ENCODE measurements at places on chromosomes 1 and 21. TPM values are rescaled to one million over a fixed set of nuclear protein-coding genes. Genes with fewer than 3 reads are reported as not detected.
A peak's percentile ranks its signal among the peaks of the same experiment; 100 is the strongest.

DNA sequence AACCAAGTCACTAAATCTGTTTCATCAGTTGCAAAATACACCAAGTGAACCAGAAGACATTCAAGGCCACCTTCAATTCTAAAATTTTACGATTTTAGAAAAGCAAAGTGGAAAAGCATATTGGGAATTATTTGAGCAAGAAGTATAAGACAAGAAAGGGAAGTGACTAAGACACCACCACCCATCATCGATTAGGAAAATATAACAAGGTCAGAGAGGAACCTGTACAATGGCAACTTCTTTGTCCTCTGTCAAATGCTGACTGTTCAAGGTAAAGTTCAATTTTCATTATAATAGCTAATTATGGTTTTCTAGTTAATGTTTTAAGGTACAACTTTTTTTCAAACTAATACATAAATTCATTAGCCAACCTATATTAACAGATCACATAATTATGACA lies 10.8 kb downstream of the FRRS1 start:
- no peak for DNase-seq

GRCh38 chr1:110554871-110555801 lies 36.2 kb upstream of the KCNA10 start:
- DNase-seq = no peak

DNA sequence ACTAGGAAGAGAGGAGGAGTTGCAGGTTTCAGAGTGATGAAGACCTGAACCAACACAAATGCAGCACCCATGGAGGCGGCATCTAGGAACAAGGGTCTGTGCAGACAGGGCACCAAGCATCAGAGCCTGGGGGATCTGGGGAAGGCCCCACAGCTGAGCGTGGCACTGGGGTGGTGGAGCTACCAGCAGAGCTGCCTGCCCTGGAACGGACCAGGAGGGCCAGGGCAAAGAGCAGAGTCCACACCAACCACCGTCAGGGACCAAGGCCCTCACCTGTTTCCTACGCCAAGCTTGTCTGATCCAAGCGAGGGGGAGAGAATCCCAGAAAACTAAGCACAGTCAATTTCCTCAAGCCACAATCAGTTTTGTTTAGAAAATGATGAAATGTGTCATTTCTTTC lies 79.0 kb upstream of the SYT6 start:
- no peak for DNase-seq

DNA sequence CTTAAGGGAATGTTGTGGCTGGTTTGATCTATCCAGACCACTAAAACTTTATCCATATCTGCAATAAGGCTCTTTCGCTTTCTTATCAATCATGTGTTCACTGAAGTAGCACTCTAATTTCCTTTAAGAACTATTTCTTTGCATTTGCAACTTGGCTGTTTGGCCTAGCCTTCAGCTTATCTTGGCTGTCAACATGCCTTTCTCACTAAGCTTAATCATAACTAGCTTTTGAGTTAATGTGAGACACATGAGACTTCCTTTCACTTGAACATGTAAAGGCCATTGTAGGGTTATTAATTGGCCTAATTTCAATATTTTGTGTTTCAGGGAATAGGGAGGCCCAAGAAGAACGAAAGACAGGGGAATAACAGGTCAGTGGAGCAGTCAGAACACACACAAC lies 124.7 kb downstream of the TNFSF18 start:
- DNase-seq = no peak

GRCh38 chr1:168959382-168959781 lies 147.1 kb upstream of the ATP1B1 start:
- DNase-seq = no peak

DNA sequence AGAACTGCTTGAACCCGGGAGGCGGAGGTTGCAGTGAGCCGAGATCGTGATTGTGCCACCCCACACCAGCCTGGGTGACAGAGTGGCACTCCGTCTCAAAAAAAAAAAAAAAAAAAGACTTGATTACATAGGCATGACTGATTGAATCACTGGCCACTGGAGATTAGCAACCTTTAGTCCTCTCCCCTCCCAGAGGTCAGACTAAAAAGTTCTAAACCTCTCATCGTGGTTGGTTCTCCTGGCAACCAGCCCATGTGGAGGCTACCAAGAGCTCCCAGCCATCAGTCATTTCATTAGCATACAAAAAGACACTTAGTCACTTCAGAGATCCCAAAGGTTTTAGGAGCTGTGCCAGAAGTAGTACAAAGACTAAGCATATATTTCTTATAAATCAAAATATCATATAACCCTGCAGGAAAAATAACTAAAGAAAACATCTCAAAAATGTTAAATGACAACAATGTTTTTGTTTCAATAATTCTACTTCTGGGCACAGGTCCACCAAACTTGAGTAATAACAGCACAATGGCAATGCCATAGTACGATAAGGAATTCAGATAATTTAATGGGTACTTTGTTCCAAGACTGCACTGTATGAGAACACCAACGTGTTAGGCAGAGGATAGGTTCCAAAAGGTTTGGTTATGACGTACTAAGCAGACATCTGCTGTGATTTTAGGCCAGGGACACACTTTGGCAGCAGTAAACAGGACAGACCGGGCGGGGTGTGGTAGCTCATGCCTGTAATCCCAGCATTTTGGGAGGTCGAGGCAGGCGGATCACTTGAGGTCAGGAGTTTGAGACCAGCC lies 18.1 kb downstream of the USP48 start:
- peak; percentile 76 for DNase-seq

- no peak for DNase-seq
Measured at GRCh38 chr1:114428083-114428754, 82.8 kb downstream of the TRIM33 start.

GRCh38 chr1:25697435-25698217 lies 81.0 kb downstream of the MAN1C1 start:
- DNase-seq = no peak

DNA sequence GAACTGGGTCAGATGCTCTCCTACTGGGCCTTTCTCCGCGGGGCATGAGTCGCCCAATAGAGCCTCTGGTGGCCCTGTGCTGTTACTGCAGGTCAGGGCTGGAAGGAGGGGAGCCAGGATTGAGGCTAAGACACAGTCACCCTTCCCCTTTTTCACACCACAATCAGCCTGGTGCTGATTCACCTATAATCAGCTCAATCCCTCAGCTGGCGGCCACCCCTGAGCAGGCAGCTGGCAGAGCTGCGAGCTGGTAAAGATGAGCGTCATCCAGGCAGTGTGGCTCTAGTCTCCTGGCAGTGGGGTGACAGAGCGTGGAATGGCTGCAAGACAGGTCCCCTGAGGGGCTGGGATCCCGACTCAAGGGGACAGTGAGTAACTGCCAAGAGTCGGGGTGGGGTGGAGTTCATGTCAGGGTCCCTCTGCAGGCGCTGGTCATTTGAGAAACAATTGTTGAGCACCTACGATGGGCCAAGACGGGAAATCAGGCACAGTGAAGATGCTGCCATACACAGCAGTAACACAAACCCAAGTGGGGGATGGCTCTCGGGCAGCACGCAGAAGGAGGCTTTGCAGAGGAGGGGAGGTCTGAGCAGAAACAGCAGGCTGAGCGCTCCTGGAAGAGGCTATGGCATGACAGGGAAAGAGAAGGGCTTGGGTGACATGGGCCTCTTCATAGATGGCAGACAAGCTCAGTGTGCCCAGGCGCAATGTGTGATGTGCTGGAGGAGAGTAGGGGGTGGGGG lies 21.8 kb downstream of the ATF3 start:
- no peak for DNase-seq

DNA sequence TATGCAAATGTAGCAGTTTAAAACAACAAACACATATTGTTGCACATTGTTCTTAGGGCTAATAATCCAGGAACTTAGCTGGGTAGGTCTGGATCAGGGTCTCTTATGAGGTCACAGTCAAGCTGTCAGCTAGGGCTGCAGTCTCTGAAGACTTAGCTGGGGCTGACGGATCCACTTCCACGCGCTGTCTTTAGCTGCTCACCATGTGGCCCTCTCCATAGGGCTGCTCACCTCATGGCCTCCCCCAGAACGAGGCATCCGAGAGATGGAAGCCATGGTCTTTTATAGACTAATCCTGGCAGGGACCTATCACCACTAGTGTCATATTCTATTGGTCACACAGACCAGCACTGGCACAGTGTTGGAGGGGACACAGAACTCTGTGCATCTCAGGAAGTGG lies 8.7 kb upstream of the OXCT2 start:
- DNase-seq = no peak

- no peak for DNase-seq
Measured at GRCh38 chr1:30275926-30276764, 447.2 kb downstream of the MATN1 start.

DNA sequence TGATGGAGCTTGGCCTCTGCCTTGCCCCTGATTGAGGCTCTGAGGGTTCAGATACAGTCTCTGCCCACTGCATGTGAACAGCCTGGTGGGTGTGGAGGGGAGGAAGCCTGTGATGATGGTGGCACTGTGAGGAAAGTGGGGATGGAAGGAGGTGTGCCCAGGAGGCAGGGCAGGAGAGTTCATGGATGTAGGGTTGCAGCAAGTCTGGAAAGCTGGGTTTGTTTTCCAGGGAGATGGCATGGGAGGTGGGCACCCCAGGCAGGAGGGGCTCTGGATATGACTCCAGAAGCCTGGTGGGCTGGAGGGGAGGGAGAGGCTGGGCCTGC lies 63.2 kb downstream of the ADARB1 start:
- no peak for DNase-seq

DNA sequence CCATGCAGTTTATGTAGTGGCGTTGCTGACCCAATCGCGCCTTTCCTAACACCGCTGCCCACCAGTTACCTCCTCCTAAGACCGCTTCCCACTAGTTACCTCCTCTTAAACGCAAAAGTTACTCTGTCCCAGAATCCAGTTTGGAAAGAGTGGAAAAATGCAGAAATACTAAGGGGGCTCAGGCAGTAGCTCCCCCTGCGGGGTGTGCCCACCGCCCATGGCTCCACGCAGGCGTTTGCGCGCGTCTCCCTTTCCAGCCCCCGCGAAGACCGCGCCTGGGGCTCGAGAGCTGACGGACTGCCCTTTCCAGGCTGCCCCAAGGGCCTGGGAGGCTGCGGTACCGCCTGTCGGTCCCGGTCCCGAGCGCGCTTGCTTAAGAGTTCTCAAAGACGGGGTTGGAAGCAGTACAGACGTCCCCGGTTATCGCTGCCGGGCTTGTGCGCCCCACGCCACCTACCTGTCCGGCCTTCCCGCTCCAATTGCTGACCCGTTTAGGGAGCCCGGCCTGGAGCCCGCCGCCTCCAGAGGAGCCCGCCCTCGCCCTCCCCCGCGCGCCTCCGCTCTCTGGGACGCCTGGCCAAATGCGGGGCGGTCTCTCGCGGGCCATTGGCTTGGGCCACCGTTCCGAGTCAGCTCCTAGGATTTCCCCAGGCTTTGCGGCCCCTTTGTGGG lies 414.1 kb upstream of the ESRRG start:
- DNase-seq = no peak

- DNase-seq = no peak
Measured at GRCh38 chr21:38590449-38591217, 92.4 kb upstream of the ERG start.

Gene IL6R
- 3.2 TPM for polyA plus RNA-seq

Gene PLA2G2D
- not detected for polyA plus RNA-seq

Gene OR10J4
- not detected for polyA plus RNA-seq

Gene MPZL1
- polyA plus RNA-seq = 125 TPM

Gene TMPRSS15
- not detected for polyA plus RNA-seq

Gene ACTA1
- 0.11 TPM for polyA plus RNA-seq

Gene TRIM46
- polyA plus RNA-seq = 5.4 TPM
